Stimulated activated CD4-positive, alpha-beta T cell treated with anti-CD3 and anti-CD28 coated beads, Interleukin-4, amount 100 ng/mL, for 1 hour (primary cell): ENCODE measurements at places on chromosomes 12 and 14.

GRCh38 chr14:40347675-40348074, 915.4 kb upstream of the FBXO33 start:
- no peak for DNase-seq

DNA sequence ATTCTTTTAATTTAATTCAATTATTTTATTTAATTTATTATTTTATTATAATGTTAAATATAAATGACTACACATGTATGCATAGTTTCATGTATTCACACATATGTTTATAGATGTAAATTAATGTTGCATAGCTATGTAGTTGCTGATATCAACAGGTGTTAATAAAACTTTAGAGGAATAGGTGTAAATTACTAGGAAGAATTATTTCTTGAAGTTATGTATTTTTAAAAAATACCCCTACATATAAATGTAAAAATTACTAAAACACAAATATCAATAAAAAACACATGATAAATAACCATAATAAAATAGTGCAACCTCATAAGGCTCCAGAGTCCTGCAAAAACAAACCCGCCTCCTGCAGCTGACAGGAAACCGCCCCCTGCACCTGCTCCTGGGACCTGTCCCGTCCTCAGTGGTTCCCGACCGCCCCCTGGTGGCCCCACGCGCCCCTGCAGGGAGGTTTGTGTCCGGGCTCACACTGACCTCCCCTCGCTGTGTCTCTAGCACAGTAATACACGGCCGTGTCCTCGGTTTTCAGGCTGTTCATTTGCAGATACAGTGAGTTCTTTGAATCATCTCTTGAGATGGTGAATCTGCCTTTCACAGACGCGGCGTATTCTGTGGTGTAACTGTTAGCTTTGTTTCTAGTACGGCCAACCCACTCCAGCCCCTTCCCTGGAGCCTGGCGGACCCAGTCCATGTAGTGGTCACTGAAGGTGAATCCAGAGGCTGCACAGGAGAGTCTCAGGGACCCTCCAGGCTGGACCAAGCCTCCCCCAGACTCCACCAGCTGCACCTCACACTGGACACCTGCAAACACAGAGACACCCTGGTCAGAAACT, 1264.0 kb downstream of the TMEM121 start:
- DNase-seq, result peak; percentile 75

DNA sequence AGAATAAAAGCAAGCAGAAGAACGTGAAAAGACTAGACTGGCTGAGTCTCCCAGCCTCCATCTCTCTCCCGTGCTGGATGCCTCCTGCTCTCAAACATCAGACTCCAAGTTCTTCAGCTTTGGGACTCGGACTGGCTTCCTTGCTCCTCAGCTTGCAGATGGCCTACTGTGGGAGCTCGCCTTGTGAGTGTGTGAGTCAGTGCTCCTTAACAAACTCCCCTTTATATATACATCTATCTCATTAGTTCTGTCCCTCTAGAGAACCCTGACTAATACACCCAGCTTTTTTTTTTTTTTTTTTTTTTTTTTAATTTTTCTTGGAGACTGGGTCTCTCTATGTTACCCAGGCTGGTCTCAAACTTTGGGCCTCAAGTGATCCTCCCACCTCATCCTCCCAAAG, 46.9 kb downstream of the ACTN1 start:
- no peak for DNase-seq

- DNase-seq, result no peak
Measured at GRCh38 chr12:104353012-104353981, 49.8 kb downstream of the EID3 start.
